T-helper 17 cell (primary cell): ENCODE measurements at places on chromosomes 13 and 19. TPM values are rescaled to one million over a fixed set of nuclear protein-coding genes. Genes with fewer than 3 reads are reported as not detected.

The CERS4 gene
- 22.1 TPM for total RNA-seq

The DENND1C gene
- 105 TPM for total RNA-seq

The SMIM17 gene
- not detected for total RNA-seq

The KLC3 gene
- total RNA-seq, result not detected

DNA sequence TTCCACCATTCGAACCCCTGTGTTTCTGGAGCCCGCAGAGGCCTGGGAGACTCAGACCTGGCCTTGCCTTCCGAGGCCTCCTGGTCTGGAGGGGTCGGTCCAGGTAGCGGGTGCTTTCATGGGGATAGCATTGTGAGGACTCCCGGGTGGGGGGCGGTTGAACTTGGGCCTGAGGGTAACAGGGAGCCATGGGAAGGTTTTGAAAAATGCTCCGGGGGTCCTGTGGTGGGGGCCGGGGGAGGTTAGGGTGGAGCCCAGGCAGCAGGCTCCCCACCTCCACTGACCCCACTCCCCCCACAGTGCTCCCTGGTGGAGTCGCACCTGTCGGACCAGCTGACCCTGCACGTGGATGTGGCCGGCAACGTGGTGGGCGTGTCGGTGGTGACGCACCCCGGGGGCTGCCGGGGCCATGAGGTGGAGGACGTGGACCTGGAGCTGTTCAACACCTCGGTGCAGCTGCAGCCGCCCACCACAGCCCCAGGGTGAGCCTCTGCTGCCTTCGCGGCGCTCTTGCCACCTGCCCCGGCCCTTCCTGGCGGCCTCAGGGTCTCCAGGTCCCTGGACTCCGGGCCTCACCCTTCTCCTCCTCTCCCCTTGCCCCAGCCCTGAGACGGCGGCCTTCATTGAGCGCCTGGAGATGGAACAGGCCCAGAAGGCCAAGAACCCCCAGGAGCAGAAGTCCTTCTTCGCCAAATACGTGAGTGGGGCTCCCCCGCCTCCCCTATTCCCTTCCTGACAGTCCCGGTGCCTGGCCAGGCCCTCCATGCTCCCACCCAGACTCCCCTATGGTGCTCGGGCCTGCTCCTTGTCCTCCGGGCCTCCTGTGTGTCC is 3.8 kb upstream of the GARIN5A start:
- DNase-seq, result no peak

DNA sequence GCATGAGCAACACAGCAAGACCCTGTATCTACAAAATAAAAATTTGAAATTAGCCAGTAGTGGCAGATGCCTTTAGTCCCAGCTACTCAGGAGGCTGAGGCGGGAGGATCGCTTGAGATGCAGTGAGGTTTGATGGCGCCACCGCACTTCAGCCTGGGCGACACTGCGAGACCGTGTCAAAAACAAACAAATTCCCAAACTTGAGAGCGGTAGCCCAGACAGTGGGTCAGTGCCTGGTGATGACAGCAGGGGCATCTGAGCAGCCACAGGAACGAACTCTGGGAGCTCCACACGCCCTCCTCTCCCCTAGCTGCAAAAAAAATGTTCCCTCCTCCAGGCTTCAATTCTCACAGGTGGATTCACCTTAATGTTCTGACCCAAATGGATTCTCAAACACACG is 14.1 kb downstream of the ZNF490 start:
- DNase-seq, result no peak

DNA sequence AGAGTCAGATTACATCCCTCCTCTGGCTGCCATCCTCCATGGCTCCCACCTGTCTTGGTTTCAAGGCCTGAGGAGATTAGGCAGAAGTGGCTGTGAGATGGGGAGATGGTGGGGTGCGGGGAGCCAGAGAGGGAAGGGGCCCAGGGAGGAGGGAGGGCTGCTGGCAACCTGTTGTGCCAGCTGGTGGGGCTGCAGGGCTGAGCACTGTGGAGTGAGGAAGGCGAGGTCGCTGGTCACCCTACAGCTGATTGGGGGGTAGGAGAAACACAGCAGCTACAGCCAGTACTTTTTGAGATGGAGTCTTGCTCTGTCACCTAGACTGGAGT is 48.3 kb downstream of the CD320 start:
- DNase-seq, result no peak

The RNF113B gene
- total RNA-seq, result not detected

The NPAS1 gene
- total RNA-seq, result 0.76 TPM

GRCh38 chr13:44576351-44577235 is 463 bp upstream of the TSC22D1 start:
- DNase-seq, result peak; percentile 29

- no peak for DNase-seq
Observed at GRCh38 chr13:90400372-90400771, 947.1 kb upstream of the MIR17HG start.

The CADM4 gene
- total RNA-seq, result 0.40 TPM

GRCh38 chr13:92838786-92839185 is 387.8 kb upstream of the GPC6 start:
- no peak for DNase-seq

DNA sequence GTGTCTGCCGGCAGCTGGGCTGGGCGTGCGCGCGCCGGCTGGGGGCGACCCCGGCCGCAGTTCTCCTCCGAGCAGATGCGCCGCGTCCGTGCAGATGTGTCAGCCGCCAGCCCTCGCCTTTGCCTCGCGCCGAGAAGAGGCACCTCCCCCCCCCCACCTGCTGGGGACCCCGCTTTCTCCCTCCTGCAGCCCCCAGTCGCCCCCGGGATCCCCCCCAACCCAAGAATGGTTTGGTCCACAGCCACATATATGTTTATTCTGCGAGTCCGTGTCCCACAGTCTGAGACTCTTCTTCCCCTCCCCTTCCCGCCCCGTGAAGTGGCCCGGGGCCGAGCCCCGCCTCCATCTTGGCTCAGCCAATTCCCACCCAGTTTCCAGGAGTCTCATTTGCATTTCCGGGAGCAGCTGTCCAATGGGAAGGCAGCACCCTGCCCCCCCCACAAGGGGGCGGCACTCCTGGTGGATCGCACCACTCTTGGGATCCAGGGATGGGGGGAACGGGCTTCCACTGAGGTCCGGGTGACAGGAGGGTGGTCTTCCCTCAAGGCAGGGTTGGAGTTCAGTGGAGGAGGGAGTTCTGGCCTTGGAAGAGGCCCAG is 8.6 kb downstream of the ISOC2 start:
- no peak for DNase-seq

GRCh38 chr19:47475465-47475864 is 3.8 kb upstream of the SLC8A2 start:
- DNase-seq, result no peak

DNA sequence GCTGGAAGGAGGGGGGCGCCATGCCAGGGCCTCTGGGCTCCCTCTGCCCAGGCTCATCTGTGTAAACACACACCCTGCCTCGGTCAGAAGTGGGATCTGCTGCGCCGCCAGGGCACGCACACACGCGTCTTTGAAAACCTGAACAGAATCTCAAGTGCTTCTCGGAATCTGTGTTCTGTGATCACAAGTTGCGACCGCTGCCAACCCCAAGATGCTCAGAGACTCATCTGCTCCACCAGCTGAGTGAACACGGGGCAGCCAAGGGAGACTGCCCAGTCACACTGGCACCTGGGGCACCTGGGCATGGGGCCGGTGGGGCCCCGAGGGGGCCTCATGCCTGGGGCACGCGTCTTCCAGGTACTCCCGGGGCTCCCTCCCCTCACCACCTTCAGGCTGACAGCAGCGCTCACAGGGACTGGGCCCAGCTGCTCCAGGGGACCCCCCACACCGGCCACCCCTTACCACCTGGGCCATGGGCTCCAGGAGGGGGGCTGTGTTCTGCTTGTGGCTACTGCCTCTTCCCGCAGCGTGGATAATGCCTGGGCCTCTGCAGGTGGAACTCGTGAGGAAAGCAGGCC is 59.0 kb downstream of the KLF2 start:
- DNase-seq, result no peak

The TMEM59L gene
- 0.29 TPM for total RNA-seq

DNA sequence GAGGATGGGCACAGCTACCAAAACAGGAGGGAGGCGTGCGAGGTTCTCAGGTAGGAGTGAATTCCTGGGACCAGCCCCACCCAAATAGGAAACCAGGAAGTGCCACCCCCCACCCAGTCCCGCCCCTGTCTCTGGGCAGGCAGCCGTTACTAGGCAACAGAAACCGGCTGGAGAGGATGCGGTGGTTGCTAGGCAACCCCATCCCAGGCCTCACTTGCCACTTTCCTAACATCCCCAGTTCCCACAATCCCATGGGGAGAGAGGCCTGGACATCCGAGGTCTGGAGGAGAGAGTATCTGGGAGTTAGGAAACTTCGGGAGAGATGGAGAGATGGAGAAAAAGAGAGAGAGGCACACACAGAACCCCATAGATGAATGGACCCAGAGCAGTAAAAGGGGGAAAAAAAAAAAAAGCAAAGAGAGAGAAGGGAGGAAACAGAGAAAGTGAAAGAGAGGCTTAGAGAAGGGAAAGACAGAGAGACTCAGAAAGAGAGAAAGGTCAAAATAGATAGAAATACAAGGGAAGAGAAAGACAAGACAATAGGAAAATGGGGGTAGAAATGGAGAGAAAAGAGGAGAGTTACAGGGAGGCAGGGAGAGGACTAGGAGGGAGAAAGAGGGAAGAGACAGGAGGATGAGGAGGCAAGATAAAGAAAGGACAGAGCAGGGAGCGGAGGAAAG is 3.8 kb downstream of the GRIK5 start:
- no peak for DNase-seq

DNA sequence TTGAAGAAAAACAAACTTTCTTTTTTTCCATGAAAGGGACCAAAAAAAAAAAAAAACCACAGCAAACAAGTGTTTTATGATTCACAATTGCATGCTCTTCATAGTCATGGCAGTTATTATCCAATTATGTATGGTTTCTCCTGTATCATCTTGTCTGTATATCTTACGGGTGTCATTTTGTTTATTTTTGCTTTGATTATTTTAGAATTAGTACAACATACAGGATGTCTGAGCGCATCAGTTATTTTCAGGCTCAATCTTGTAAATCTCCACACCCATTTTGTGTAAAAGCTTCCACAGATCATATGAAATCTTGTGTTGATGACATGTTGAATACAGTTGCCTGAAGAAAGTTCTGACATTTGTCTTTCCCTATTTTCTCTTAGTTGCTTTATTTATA is 280.3 kb downstream of the KLF5 start:
- DNase-seq, result no peak

The PSG5 gene
- total RNA-seq, result not detected

GRCh38 chr19:19192910-19193423 is 909 bp downstream of the RFXANK start:
- no peak for DNase-seq

DNA sequence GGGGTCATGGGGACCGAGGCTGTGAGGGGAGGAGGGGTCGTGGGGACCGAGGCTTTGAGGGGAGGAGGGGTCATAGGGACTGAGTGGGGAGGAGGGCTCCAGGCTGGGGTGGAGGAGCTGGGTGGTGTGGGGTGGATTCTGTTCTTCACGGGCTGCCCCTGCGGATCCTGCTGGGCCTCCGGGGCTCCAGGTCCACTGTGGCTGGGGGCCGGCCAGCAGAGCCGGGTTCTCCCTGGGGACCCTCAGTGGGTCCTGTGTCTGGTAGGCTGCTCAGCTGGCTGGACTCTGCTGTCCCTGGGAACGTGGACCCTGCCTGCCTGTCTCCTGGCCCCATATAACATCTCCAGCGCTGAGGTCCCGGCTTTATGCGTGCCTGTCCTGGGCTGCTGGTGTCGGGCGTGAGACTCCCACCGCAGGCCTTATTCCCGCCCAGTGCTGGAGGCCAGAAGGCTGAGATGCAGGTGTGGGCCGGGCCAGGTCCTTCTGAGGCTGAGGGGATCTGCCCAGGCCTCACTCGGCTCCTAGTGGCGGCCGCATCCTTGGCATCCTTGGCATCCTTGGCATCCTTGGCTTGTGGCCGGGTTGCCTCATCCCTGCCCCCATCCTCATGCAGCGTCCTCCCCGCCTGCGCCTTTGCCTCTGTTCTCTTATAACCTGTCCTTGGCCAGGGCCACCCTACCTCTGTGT is 19.8 kb upstream of the GNA15 start:
- DNase-seq, result no peak

DNA sequence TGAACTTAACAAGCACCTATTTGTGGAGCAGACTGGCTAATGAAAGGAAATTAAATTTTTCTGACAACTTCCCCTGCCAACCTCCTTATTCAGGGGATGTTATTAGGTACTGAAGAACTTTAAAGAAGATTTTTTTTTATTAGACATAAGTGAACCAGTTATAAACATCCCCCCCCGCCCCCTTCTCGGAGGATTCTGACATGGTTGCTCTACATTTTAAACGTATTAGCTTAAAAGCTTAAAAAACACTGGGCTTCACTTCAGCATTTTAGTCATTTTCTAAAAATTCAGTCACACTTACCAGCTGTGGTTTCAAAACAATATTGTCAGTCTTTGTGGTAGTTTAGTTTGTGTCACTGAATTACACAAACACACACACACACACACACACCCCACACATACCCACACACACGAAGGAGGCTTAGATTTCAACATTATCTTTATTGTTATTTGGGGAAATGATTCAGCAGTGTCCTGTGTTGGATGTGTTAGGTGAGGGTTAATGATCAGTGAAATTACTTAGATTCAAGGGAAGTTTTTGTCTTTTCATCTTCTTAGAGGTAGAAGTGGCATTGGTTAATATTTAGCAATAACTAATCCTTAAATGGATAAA is 145.7 kb downstream of the PCCA start:
- DNase-seq, result no peak

- no peak for DNase-seq
Observed at GRCh38 chr19:14614099-14614412, 31.2 kb downstream of the CLEC17A start.

- no peak for DNase-seq
Observed at GRCh38 chr13:63838366-63839110, 2422.9 kb upstream of the PCDH20 start.

DNA sequence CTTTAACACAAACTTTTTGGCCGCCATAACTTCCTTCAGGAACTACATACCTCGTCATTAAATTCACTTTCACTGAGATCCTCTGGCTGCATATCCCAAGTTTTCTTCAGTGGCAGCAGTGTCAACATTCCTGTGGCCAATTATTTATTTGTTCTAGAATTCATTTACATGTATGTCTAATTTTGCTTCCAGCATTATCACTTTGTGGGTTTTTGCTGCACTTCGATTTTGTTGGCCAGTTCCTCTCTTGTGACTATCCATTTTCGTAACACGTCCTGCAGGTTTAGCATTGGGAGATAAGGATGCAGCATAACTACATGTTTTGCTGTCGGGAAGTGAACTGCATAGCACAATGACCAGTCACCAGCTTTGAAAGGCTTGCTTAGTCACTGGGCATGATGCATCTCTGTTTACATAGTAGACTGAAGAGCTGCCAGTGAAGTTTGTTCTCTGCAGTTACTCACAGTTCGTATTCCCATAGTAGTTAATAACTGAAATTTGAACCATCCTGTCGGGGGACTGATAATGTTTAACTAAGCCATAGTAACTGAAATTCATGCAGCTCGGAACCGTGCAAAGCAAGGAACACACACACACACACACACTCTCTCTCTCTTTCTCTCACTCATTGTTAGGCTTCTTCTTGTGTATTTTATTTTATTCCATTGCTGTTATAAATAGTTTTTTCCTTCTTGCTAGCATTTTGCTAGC is 28.3 kb downstream of the ZNF507 start:
- no peak for DNase-seq

- DNase-seq, result no peak
Observed at GRCh38 chr13:26941345-26942174, 181.0 kb upstream of the GPR12 start.
